ENCODE measurements at places on chromosomes 4 and X.

DNA sequence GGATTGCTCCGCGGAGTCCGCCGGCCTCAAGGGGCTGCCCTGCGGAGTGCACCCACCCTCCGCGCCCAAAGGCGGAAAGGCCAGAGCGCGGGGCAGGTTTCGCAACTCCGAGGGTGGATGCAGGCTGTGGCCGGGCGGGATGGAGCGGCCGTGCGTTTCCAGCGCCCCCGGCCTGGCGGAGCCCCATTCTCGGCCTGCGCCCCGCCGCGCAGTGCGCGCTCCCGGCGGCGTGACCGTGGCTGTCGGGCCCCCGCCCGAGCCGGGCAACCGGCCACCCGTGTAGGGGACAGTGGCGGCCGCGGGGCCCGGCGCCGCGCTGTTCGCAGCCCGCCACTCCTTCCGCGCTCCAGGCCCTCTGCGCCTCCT, 331 bp downstream of the SETD7 start:
- DNase-seq, result peak; percentile 1

DNA sequence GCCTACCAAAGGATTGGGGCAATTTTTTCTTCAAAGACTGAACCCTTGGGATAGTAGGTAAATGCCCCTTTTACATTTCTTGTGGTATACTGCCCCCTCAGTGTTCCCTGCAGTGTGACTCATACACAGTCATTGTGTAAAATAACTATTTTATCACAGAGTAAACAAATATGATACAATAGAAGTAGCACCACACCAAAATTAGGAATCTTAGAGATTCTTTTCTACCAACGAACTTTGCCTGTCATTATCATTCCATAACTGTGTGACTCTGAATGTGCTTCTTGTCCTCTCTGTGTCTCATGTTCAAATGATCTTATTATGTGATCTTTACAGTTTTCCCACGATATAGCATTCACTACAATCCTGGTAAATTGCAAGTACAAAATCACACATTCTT, 517.0 kb downstream of the ZIC3 start:
- no peak for DNase-seq

DNA sequence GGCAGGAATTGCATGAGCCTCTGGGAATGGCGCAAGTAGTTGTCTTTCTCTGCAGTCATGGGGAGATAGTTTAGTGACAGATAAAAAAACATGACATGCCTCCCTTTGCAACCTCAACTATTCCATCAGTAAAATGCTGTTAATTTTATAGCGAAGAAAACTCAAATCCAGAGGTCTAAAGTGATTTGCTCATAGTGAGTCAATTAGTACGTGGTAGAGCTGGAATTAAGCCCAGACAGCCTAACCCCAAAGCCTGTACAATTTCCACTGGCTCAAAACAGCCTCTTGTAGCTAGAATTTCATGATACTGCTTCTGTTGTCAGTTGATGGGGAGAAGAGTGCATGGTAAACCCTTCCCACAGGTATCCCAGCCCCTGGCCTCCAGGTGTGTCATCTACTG, 81.3 kb upstream of the TRPC5 start:
- DNase-seq, result no peak

DNA sequence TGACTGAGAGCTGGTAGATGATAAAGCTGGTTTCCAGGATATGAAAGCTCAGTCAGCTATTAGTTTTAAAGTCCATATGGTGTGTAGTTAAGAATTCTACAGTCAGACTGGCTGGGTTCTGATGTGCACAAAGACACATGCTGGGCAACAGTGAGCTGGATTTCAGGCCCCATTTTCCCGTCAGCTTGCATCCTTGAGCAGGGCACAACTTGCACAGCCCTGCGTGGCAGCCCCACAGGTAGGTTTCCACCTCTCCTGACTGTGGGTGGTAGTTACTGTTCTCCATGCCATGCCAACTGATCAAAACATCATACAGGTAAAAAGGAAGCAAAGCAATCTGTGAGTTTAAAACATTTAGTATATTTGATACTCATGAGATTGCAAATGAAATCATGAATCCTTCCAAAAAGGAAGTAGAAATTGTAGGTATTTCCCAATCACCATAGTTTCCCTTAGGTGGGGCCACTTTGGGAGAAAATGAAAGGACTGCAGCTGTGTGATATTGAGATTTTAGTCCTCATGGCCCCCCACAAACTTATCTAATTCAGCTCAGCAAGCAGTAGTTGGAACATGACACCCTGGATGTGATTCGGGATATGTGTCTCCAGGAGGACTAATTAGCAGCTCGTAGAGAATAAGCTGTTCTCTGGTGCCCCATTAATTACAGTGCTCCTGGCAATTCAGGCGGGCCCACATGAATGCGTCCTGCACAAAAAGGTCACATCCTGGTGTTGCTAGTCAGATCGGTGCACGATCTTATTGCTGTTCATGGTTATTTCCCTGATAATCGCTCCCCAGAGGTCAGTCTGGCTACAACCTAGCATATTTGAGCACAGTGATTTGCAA, 42.4 kb upstream of the NOCT start:
- no peak for DNase-seq

- DNase-seq, result no peak
Measured at GRCh38 chr4:155659176-155659575, 7.5 kb upstream of the GUCY1A1 start.

- DNase-seq, result no peak
Measured at GRCh38 chrX:31314921-31315320, 243.1 kb upstream of the FTHL17 start.

Data from stimulated activated CD8-positive, alpha-beta memory T cell treated with anti-CD3 and anti-CD28 coated beads, Interleukin-15, amount 100 ng/mL, for 48 hours (primary cell).